ENCODE measurements at places on chromosomes 4 and X.
A peak's percentile ranks its signal among the peaks of the same experiment; 100 is the strongest.

- no peak for DNase-seq
These were observed 566.2 kb downstream of the DACH2 start for GRCh38 chrX:86714441-86714840.

DNA sequence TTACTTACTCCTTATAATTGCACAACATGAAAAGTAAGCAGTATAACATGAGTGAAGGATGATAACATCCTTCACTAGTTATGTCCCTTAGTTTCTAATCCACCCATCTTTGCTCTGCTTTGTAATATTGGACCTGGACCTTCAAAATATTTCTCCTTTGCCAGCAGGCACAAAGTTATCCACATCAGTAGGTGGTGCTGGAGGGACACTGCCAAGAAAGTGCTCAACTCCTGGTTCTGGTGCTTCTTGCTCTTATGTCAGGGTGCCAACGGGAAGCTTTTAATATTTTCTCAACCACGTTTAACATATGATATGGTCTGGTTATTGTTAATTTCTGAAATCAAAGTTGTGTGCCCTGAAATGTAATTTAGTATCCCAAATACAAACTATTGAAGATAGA is 49.1 kb downstream of the TMEM165 start:
- no peak for DNase-seq

- DNase-seq, result no peak
These were observed 66.2 kb downstream of the NCAPG start for GRCh38 chr4:17876943-17877342.

DNA sequence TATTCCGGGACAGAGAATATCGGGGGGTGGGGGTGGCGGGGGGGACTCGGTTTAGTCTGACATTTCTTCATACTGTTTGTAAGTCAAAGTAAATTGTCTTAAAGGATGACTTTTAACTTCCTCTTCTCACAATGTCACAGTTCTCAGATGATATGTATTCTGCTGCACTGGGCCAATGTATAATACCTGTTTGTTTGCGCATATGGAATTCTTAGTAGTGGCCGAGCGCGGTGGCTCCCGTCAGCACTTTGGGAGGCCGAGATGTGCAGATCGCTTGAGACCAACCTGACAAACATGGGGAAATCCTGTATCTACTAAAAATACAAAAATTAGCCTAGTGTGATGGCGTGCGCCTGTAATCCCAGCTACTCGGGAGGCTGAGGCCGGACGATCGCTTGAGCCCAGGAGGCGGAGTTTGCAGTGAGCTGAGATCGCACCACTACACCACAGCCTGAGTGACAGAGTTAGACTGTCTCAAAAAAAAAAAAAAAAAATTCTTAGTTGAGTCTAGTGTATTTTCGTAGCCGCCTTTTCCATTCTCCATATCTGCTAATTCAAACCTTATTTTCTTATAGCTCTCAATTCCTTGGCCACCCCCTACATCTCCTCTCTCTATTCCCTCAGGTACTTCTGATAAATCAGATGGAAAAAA is 851 bp downstream of the POLR2B start:
- DNase-seq, result no peak

DNA sequence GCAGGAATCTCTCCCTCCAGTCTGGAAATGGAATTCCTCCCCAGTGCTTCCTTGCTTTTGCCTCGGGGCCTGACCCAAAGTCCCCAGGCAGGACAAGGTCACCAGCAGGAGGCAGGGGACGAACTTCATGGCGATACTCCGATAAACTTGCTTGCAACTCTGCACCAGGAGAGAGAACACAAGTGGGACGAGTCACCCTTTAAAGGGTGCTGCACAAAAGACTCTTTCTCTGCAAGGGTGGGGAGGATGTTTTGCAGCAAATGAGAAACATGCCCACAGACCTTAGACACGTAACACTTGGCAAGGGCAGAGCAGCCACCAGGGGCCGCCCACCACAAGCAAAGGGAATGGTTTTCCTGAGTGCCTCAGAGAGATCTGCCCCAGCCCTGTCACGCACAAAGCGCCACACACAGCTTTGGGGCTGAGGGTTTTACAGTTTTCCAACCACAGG is at the start of gene FGFBP2:
TSS of gene FGFBP2 (minus strand) at position 175 of the 451 bp plus-strand sequence. CDS start at position 129, 46 bp downstream.
- peak; percentile 10 for DNase-seq

GRCh38 chrX:444305-444704 is 57.6 kb upstream of the PPP2R3B start:
- DNase-seq, result no peak

- no peak for DNase-seq
These were observed 840 bp downstream of the GUF1 start for GRCh38 chr4:44679060-44679459.

GRCh38 chrX:111868726-111869638 is 7.0 kb upstream of the TRPC5OS start:
- no peak for DNase-seq

DNA sequence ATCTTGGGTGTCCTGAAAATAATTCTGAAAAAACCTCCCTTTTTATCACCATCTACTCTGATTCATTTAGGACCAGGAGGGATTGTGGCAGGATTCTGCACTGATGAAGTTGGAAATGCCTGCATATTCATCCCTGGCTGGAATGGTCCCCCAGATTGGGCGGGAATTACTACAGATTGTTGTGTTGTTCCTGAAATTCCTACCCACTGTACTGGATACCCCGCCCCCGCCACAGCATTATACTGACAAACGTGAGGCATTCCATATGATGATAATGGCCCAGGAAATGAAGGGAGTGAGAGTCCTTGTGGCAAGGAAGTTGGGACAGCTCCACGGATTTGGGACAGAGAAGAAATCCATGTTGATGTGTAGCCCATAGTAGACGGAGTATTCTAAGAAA is 15.2 kb upstream of the FAM120C start:
- DNase-seq, result no peak

DNA sequence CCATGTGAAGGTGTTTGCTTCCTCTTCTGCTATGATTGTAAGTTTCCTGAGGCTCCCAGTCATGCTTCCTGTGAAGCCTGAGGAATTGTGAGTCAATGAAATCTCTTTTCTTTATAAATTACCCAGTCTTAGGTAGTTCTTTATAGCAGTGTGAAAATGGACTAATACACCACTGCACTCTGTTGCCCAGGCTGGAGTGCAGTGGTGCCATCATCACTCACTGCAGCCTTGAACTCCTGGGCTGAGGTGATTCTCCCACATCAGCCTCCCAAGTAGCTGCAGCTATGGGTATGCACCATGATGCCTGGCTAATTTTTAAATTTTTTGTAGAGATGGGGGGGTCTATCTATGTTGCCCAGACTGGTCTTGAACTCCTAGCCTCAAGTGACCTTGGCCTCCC is 15.8 kb upstream of the IGFBP7 start:
- DNase-seq, result no peak

- DNase-seq, result no peak
These were observed 227.9 kb upstream of the PITX2 start for GRCh38 chr4:110850461-110851442.

- DNase-seq, result no peak
These were observed 10.5 kb downstream of the PPAT start for GRCh38 chr4:56424697-56425514.

GRCh38 chrX:113980953-113981352 is 602.9 kb upstream of the HTR2C start:
- DNase-seq, result no peak

DNA sequence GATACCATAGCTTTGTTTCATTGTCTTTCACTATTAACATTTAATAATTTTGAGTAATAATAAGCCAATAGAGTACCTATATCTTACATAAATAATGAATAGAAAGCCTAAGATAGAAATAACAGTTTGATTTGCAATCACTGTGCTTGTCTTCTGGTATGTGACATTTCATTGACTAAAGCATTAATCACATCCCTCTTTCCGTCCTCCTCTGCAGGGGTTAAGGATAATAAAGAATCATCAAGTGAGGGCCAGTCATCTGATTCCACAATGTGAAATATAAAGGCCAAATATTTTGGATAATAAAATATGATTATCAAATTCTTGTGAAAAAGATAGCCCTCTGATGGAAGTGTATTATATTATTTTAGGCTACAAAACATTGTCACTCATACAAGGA is 2073.4 kb downstream of the ARAP2 start:
- DNase-seq, result no peak

DNA sequence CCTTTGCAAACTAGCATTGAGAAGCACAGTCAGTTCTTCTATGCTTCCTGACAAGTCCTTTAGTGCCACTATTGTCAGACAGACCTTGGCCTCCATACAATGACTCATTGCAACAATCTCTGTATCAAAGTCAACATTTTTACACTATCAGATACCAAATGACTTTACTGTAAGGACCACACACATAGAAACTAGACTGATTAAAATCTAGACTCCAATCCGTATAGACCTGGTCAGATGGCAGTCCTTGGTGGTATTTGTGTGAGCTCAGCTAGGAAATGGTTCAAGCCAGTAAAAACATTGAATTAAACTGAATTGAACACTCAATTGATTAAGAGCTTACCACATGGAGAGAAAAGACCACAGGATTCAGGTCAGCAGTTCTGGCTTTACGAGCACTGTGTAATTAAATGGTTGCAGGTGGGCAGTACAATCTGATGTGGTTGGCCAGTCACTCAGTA is 549.8 kb upstream of the LCORL start:
- no peak for DNase-seq

DNA sequence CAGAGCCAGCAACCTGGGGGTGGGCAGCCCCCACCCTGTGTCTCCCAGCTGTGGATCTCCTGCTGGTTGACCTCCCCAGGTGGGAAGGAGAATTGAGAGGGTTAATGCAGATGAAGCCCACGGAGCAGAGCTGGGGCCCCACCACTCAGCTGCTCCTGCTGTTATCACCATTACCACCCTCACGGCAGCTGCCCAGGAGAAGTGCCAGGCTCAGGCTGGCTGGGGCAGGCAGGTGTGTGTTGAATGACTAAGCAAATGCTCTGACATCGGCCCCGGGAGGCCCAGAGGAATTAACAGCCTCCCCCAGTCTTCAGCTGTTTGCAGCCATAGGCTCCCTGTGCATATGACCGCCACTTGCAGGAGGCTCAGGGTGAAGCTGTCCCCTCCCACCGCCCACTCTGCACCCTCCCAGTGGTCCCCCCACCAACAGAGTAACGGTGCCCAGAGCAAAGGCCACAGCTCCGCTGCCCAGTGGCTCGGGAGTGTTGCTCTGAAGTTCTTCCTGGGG is 133.8 kb downstream of the CPZ start:
- no peak for DNase-seq

DNA sequence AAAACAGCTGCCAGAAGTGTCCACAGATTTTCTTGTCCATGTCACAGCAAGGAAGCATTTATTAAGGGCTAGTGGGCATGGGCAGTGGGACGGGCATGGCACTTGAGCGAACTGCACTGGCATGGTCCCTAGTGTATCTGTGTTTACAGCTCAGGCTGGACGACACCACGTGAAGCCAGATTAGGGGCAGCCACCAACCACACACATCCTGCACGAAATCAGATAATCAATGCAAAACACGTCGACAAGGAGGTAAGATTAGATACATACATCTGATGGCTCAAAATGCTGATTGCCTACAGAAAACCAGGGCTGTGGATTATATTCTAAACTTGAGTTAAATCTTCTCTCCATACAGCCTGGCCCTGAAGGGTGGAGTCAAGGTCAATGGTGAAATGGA is 103.8 kb upstream of the ATP6AP2 start:
- DNase-seq, result no peak

- DNase-seq, result no peak
These were observed 81.9 kb downstream of the FHDC1 start for GRCh38 chr4:153018031-153018430.

- DNase-seq, result no peak
These were observed 348.5 kb downstream of the OPHN1 start for GRCh38 chrX:68084765-68085164.

DNA sequence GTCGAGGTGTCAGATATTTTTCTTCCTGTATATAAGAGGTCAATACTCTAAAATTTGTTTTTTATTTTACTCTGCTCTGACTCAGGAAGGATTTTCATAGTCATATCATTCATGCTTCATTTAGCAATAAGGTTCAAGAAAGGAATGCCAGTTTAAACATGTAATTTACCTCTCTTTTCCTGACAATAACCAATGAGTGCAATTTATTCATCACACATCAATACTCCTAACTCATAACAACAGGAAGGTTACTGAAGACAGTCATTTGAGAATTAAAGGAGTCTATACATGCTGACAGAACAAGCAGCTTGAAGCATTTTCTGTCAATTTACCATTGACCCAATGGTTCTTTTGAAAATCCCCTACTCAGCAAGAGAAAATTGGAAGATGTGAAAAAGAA is 190.3 kb upstream of the RPS6KA3 start:
- no peak for DNase-seq

DNA sequence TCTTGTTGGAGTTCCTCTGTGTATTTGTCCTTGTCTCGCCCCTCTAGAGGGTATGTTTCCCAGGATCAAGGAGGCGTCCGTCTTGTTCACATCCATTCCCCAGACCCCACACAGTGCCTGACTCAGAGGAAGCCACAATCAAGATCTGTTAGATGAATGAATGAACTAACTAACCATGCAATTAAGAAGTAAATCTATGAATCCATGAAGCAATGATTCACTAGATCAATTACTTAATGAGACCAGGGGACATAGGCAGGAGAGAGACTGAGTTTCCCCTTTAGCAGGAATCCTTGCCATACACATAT is 11.9 kb downstream of the BLOC1S4 start:
- DNase-seq, result no peak

DNA sequence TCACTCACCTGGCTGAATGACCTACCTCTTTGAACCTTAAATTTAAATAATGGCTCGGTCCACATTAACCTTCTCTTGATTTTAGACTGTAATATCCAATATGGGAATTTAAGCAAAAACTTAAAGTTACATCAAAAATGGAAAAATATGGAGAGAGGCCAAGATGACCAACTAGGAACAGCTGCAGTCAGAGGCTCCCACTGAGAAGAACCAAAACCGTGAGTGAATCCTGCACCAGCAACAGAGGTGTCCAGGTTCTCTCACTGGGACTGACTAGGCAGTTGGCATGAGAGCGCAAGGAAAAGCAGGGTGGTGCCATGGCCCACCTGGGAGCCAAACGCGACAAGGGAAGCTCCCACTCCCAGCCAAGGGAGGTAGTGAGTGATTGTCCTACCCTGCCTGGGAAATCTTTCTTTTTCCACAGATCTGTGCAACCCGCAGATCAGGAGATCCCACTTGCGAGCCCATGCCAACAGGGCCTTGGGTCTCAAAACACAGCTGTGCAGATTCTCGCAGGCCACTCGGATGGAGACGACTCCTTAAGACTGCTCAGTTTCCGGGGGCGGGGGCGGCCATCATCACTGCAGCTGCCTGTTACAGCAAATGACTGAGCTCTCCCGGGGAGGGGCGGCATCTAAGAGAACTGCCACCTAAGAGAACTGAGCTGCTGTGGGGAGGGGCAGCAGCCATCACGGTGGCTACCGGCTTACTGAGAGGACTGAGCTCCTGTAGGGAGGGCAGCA is 343.4 kb downstream of the DMD start:
- no peak for DNase-seq

DNA sequence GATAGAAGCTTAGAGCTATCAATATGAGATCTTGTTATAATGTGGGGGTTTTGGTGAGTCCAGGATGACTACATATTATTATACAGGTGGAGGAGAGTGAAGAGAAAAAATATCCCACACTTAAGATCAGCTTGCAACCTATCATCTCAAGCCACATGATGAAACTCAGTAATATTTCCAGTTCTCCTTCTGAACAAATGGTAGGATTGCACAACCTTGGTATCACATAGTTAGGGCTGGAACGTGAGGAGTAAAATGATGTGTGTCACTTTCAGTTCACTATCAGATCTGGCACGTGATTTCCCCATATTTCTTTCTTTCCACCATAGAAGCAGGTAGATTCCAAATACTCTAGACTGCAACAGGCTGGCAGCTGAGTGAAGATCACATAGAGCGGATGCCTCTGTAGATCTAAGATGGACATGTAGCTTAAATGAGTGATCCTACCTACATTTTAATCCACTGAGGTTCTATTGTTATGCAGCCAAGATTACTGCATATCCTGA is 150.6 kb upstream of the ANKRD50 start:
- DNase-seq, result no peak

GRCh38 chr4:164700471-164700870 is 53.5 kb upstream of the SMIM31 start:
- no peak for DNase-seq
